GM12865 (cell line): ENCODE measurements at places on chromosomes 3 and 15.

DNA sequence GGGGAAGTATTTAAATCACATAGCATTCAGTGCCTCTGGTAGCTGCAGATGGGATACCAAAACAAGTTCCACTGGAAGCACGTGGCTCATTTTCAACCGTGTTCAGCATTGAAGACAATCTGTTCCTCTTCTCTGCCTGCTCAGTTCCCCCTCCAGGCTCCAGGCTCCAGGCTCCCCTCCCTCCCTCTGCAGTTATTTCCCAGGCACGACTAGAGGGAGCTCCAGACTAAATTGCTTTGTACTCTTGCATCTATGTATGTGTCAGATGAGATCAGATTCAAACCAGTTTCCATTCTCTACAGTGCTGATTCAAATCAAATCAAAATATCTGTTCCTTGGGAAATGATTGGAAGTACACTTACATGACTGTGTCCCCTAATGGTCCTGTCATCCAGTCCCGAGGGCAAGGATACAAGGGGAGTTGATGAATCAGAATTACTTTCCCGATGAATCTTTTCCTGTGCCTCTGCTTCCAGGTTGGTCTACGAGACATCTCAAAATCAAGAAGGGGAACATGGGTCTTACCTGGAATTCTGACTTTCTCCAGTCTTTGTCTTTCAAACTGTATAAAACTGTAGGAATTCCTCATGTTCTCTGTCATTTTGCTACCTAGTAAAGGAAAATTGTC lies 600.5 kb downstream of the EDEM1 start:
- peak; percentile 38 for DNase-seq

- DNase-seq: no peak
Measured at GRCh38 chr3:35201211-35201610, 438.1 kb upstream of the ARPP21 start.

DNA sequence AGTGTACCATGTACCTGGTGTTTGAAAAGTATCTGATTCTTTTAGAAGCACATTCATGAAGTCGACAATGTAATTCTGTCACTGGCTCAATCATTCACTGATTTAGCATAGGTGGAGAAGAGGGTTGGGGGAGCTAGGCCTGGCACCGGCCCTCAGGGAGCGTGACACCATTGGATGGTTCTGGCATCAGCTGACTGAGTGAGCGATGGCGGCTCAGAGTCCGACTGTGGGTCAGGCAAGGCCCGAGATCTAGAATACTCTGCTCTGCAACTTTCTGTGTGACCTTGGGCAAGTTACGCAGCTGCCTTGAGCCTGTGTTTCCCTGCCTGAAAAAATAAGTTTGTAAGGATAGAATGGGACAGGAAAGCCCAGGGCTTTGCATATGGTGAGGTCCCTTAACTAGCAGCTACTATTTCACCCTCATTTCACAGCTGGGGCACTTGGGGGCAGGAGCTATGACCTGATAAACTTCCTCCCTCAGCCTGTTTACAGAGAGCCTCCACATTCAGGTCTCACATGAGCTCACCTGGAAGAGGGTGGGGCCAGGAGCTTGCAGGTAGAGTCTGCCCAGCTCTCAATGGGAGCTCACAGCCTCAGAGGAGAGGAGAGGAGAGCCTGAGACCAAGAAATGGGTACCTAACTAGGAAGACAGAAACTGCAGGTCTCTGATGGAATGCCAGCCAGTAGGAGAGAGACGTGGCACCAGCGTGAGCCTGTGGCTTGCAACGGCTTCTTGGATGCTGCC lies 153.7 kb upstream of the TLE3 start:
- DNase-seq: no peak

DNA sequence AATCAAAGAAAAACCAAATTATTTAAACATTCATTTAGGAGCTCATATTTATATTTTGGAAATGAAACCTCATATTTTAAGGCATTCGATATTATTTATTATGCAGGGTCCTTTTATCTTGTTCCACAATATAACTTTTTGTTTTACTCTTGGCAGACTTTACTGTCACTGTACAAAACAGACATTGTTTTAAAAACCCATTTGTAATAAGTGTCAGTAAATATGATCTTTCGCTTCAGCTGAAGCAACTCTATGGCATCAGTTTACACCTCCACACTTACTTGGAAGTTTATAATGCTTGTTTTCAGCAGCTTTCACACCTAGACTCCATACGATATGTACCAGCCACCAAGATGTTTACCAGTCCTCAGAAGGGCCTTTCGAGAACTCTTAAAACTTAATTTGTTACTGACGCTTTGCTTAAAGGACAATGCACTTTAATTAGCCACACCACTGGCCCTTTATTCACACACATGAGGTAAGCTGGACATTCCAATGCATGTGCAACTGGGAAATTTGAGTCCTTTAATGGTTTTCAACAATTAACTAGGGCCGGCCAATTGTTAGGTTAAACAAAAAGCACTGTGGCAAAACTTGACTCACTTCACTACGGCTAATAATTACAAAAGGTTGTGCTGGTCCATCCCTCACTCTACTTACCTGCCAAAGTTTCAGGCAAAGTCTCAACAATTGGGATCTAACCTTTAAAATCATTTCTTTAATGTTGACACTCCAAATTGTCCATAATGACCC lies 16.7 kb downstream of the WWTR1 start:
- DNase-seq: no peak

DNA sequence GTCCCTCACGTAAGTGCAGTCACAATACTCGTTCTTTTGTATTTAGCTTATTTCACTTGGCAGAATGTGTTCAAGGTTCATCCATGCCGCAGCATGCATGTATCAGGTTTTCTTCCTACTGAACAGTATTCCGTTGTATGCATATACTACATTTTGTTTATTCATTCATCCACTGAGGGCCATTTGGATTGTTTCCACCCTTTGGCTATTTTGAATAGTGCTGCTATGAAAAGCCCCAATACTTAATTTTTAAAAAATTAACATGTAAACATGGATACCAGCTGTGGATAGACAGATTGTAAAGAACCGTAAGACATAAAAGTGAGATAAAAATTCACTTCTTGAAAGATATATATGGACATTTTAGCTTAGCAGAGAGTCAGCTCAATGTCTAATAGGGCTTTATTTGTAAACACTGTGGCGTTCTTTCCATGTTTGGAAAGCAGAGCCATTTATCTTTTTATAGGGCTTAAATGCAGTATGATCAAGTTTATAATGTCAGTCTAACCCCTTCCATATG lies 115.9 kb downstream of the VPS8 start:
- DNase-seq: no peak

DNA sequence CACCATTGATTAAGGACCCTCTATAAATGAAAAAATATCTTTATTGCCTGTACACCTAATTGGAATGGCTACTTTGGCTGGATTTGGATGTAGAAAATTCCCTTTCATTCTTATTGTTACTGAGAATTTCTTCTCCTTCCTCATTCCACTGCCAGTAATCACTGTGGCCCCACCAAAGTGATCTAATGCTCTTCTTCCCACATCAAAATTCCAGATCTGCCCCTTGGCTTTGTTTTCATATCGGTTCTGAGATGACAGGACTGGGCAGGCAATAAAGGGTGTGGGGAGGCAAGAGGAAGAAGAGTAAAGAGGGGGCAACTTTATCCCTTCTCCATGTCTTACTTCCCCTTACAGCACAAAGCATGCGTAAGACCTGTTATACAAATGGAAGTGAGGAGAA lies 2.1 kb downstream of the ANKUB1 start:
- no peak for DNase-seq

DNA sequence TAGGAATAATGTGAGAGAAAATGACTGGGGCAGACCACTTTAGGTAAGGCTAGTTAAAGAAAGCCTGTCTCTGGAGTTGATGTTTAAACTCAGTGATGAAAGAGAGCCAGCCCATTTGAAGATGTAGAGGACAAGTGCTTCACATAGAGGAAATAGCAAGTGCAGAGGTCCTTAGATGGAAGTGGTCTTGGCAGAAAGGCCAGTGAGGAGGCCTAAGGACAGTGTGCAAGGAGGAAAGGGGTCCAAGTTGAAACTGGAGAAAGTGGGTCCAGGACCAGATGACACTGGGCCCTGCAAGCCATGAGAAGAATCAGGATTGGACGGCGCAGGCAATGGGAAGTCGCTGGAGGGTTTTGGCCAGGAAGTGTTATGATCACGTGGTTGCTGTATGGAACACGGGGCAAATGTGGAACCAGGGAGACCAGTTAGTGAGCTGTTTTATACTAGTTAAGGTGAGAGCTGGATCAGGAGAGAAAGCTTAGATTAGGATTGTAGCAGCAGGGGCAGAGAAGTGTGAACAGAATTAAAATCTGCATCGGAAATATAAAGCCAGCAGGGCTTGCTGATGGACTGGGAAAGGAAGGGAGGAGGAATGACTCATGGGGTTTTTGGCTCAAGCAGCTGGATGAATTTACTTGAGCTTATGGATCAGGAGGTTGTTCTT lies 48.0 kb upstream of the SCAANT1 start:
- no peak for DNase-seq

GRCh38 chr15:66170042-66170441 lies 83.5 kb downstream of the MEGF11 start:
- no peak for DNase-seq

- DNase-seq: no peak
Measured at GRCh38 chr3:116470605-116471197, 25.4 kb upstream of the LSAMP start.

GRCh38 chr15:94744080-94744793 lies 512.9 kb downstream of the MCTP2 start:
- no peak for DNase-seq

- DNase-seq: no peak
Measured at GRCh38 chr3:54087581-54088410, 34.6 kb upstream of the CACNA2D3 start.

GRCh38 chr3:127844326-127844942 lies 22.1 kb upstream of the MGLL start:
- peak; percentile 65 for DNase-seq

DNA sequence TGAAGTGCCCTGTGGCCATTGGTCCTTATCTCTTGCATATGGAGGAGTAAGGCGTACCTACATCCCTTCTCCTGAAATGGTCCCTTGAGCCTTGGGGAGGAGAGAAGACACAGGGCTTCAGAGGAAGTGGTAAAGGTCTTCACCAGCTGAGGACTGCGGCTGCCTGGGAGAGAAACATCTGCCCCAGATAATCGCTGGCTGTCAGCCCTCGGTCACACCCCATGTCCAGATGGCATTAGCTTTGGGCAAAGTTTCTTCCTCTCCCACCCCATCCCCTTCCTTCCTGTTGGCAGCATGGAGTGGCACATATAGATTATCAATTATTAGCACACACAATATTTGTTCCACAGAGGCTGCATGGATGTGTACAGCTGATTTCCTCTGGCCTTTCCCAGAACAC lies 61.6 kb downstream of the LRTM1 start:
- no peak for DNase-seq

DNA sequence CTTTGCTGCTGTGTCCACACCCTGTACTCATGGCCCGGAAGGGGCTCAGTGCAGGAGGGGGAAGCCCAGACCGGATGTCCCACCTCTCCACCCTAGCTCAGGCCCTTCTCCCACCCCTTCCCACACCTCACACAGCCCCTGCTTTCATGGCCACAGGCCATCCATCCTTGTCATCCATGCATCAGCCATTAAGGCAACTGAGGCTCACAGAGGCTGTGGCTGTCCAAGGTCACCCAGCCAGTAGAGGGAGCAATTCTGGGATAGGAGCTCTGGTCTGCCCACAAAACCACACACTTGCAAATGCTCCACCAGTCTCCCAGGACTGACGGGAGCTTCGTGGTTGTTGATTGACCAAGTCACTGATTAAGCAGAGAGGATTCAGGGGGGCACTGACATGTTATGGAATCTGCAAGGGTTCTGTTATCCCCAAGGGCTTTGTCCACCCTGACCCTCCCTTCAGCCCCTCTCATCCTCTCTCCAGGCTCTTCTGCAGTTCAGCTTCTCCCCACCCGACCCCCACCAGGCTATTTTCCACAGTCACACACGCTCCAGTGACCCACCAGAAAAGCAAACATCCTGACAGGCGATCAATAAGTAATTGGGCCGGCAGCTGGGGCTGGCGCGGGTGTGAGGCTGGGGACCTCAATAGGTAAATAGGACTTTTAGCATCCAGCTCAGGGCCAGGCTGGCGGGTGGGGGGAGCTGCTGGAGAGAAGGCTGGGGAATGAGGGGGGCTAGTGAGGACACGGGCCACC lies 15.1 kb downstream of the LINGO1 start:
- DNase-seq: no peak

DNA sequence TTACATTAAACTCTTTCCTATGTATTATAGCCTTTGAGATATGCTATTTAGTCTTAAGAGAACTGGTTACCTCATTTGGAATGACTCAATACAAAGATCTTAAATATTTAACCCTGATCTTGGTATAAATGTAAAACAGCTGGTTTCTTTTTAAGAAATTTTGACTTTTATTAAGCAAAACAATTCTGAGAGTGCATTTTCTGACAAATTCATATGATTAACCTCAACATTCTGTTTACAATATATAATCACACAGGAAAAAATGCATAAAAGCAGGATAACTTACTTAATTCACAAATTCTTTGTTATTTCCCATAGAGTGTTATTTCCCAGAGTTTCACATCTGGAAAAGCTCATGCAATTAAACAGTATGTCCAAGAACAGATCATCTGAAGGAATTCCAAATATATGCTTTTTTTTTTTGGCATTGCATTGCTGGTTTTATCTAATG lies 400.4 kb upstream of the THBS1 start:
- no peak for DNase-seq

DNA sequence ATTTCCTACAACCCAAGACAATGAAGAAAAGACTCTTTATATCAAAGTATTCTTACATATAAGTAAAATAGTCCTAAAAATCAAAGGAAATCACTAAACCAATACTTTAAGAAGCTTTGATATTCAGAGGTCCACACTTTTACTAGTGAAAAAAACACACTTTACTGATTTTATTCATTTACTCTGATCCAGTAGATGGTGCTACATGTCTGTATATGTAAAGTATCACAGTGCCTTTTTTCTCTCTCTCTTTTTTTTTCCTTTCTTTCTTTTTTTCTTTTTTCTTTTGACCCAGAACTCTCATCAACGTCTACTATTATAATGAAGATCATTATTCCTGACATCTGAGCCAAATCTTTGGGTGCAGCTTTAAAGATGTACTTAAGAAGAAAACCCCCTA lies 10.8 kb upstream of the CCDC39 start:
- DNase-seq: no peak

- DNase-seq: no peak
Measured at GRCh38 chr15:60374209-60374608, 23.6 kb downstream of the ANXA2 start.

- peak; percentile 2 for DNase-seq
Measured at GRCh38 chr3:162569314-162569713, 1072.7 kb downstream of the OTOL1 start.

DNA sequence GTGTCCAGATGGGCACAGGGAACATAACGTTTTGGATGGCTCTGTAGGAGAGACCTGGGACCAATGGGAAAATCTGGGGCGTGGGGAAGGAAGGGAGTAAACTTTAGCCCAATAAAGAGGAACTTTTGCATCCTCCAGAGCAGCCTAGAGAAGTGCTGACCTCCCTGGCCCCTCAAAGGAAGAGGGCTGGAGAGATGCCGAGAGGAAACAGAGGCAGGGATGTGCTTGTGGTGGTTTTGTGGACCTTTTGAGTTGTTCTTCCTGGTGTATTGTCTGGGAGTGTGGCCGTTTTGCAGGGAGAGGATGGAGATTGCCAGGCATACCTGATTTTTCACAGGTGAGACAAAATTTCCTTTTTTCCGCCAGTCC lies 10.2 kb downstream of the CTSH start:
- DNase-seq: no peak
